ENCODE measurements at places on chromosomes 7 and 10.

GRCh38 chr7:47782792-47783191 is 165.5 kb downstream of the PKD1L1 start:
- DNase-seq = no peak

DNA sequence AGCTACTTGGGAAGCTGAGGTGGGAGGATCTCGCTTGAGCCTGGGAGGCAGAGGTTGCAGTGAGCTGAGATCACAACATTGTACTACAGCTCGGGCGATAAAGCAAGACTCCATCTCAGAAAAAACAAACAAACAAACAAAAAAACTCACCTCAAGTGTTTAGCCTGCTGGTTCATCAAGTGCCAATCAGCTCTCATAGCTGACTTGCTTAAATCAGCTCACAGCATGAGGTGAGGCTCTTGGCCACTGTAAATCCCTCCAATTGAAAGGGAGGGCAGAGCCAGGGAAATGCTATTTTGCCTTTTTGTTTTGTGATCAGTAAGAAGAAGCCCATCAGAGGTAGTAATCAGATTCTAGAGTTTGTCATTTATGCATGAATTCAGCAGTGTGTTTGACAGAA is 112.3 kb downstream of the RAB11FIP2 start:
- no peak for DNase-seq

DNA sequence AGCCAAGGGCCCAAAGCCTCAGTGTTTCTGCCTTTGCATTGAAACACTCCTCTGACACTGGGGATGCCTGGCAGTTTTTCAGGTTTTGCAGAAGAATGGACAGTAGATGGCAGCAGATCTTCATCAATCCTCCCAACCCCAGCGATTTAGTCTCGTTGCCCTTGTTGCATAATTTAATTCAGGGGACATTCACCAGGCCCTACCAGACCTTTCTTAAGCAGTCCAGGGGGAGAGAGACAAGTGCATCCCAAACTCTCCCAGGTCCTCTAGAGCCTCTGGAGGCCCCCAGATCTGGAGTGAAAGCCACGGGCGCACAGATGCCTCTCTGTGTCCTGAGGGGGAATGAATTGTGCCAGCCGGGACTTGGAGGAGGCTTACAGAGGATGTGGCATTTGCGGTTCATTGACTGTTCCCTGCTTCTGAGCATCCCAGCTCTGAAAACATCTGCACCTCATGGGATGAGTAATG is 29.6 kb downstream of the MINDY4 start:
- peak; percentile 79 for DNase-seq

GRCh38 chr7:1510780-1511154 is 6.6 kb upstream of the INTS1 start:
- DNase-seq = no peak

GRCh38 chr10:131075218-131075770 is 236.2 kb downstream of the TCERG1L start:
- DNase-seq = no peak

DNA sequence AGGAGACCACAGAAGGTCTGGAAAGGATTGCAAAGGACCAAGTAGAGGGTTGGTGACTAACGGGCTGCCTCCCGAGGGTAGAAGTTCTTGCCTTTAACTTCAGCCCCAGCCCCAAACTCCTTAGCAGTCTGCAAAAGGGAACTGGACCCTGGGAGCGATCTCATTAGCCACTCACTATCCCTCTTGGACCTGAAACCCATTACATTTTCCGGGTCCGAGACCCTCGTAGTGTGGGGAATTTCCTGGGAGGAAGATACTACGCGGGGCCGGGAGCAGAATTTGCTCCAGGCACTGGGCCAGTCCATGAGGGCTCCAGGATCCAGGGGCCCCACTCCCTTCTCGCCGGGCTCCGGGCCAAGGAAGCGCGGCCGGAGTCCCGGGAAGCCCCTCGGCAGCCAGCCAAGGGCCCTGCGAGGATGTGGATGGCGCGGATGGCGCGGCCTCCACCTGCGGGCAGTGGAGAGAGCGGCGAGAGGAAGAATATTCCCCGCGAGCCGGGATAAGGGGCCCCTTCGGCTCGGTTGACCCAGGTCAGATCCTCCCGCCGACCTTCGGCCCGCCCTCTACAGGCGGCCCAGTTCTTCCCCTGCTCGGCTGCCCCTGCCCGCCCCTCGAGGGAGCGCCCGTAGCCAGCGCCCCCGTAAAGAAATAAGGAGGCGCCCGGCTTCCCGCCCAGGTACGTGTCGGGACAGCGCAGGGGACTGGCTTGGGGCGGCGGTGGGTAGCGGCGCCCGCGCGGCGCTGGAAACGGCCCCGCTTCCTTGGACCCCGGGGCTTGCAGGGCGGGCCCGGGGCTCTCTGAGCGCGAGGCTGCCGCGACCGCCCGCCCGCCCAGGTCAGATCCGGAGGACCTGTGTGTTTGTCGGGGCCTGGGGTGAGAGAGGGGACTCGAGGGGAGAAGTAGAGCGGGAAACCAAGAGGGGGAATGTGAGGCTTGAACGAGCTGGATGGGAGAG is at the start of gene MYO3A:
Gene MYO3A (plus strand): TSS at position 577 of the 956 bp plus-strand sequence. CDS start 17,882 bp downstream, outside the sequence.
- DNase-seq = no peak

- no peak for DNase-seq
These were observed 52.1 kb downstream of the HDAC9 start for GRCh38 chr7:18547509-18548187.

- DNase-seq = no peak
These were observed 37.9 kb downstream of the ZC3HC1 start for GRCh38 chr7:130013241-130013640.

DNA sequence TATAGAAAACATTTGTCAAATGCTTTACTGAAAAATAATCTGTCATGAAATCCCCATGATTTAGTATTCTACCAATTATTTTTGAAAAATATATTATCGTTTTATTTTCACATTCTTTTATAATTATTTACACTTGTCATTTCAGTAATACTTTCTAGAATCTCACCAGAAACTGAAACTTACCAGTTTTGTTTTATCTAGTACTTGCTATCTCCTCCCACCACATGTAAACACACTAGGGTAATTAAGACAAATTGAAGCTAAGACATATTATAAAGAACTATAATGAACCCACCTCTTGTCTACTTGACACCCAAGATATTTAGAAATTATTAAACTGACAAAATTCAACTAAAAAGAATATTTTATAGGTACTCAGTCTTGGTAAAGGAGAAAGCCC is 51.5 kb upstream of the GRM3 start:
- DNase-seq = no peak

DNA sequence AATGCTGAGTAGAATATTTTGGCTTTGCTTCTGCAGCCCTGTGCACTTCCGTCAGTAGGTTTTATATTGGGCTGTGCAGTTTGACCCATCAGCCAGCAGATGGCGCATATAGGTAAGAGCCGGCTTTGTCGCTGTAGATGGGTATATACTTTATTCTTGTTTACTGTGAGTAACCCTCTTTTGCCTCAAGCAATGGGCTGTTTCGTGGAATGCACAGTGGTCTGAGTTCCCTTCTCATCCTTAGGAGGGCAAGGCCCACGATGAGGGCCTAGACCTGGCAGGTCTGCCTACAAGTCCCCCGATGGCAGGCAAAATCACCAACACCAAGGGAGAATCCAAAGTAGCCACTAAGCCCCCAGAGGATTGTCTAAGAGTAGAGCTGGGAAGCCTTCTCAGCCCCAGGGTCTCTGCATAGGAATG is 1002.9 kb upstream of the KCND2 start:
- DNase-seq = peak; percentile 3

DNA sequence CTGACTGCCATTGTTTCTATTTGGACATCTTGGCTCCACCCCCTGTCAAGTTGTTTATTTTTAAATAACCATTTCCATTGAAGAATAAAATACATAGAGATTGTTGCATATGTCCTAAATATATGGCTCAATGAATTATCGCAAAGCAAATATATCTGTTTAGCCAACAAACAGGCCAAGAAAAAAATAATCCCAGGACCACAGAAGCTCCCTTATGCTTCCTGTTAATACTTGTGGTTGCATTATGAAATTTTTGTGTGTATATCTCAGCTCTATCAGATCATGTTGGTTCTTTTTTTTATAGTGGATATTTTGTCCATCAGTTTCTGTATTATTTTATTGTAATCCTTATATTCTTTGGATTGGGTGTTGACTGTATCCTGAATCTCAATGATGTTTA is 53.4 kb upstream of the CYP2C8 start:
- DNase-seq = no peak

GRCh38 chr10:89555688-89556445 is 20.5 kb upstream of the SLC16A12 start:
- peak; percentile 38 for DNase-seq

- DNase-seq = peak; percentile 25
These were observed 41.7 kb upstream of the DUSP5 start for GRCh38 chr10:110456046-110456445.

GRCh38 chr10:60883187-60883586 is 60.8 kb downstream of the RHOBTB1 start:
- DNase-seq = peak; percentile 21

DNA sequence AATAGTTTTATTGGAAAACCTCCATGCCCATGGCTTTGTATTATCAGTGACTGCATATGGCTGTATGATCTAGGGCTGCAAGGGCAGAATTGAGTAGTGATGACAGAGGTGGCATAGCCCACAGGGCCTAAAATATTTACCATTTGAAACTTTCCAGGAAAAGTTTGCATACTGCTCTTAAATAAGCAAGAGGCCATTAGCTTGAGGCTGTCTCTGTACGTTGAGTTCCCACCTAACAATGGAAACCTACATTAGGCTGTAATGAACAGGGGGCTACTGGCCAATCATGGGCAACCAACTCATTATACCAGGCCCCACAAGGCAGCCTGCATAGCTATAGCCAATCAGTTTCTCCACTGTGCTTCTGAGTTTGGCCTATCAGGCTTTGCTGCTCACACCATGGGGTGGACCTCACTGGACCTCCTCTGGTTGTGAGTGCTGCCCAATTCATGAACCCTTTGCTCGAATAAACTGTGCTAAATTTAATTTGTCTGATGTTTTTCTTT is 673 bp upstream of the ST8SIA6 start:
- DNase-seq = no peak

GRCh38 chr10:119020627-119020946 is 8.9 kb upstream of the NANOS1 start:
- DNase-seq = no peak

GRCh38 chr10:100208276-100208675 is 21.1 kb downstream of the CHUK start:
- no peak for DNase-seq

- peak; percentile 67 for DNase-seq
These were observed 355.9 kb downstream of the SFMBT2 start for GRCh38 chr10:7054915-7055314.

GRCh38 chr10:93379731-93380575 is 102.2 kb downstream of the MYOF start:
- no peak for DNase-seq

DNA sequence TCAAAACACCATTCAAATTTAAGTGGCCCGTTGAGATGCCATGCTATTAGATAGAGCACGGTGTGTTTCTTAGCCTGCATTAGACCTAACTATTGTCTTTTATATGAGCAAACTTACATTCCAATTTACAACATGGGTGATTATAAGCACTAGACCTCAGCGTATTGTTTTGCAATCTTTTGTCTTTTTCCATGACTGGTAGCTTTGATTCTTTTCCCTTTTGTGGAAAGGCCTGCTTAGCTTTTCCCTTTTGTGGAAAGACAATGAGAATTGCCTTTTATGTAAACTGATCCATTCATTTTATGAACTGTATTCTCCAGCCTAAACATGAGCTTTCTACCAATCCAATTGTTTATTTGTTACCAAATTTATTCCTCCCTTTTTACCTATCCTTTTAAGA is 823.1 kb downstream of the CCSER2 start:
- DNase-seq = no peak

Measured in A549 (cell line).